ENCODE measurements at places on chromosomes 11 and 22.

DNA sequence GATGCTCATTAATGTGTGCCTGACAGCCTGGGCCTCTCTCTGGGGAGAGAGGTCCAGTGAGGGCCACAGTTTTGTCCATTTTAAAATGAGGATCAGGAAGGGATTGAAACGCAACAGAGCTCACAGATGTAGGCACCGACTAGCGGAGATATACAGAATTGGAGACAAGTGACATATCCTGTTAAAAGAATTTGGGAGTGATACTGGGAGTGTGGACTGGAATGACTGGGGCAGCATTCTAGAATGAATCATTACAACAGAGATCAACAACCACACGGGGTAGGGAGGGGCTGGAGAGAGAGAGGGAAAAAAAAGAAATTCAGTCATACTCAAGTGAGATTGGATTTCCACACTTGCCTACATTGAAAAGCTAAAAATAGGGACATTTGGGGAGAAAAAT lies 2.5 kb upstream of the NCAM1 start:
- DNase-seq: no peak

DNA sequence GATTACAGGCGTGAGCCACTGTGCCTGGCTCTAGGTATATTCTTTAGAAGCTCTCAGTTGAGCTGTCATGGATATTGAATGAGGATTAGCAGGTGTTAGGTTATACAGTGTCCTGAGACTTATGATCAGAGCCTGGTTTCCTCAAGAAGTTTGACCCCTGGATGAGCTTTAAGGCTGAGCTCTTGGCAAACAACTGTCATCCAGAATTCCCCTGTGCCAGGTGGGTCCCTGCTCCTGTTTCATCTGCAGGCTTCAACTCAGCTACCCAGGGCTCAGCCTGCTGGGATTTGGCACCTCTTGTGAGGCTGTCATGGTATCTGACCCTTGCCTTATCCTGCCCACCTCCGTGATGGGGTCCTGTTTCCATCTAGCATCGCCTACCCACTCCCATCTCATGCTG lies 24.3 kb downstream of the SERPINH1 start:
- DNase-seq: no peak

DNA sequence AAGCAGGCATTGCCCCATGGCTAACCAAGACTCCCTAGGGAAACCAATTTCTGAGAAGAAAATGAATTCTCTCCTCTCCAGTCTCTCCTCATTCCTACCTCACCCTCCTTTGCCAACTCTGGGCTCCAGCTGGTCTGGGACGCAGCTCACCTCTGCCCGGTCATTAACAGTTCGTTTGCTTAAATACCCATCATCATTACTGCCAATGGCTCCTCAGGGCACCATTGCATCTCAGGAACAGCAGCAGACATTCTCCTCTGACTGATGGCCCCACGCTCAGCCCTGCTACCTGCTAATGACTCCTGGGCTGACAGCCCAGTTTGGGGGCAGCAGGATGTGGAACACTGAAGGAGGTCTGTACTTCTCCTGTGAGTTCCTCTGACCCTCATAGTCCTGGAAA lies 462.0 kb downstream of the INSC start:
- DNase-seq: no peak

DNA sequence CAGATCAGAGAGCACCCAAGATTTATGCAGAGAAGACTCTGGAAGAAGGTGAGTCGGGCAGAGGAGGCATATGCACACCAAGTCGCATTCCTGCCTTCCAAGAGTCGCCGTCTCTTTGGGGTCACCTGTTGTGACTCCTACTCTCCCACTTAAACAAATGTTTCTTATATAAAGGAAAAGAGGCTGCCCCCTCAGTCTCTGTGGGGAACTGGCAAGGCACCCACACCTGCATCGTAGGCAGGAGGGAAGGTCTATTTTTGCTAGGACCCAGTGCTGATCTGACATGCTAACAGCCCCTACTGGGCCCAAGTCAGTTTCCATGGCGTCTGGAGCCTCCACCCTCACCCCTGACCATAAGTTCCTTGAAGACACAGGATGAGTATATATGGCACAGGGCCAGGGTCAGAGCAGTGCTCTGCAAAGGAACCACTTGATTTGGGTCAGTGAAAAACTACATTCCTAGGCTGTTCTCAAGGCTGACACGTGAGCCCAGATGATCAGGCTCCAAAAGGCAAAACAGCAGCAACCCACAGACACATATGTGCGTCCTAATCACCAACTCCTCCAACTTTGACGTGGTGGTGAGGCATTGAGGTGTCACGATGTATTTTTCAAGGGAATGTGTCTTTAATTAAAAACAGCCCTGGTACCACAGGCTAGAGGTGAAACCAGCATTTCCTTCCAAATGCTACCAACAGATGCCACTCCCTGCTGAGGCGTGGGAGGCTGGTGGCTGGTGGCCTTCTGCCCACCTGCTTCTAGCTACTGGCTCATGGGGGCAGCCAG lies 55.6 kb upstream of the CSNK2A3 start:
- no peak for DNase-seq

GRCh38 chr11:64970731-64971151 lies 1.2 kb downstream of the MAJIN start:
- no peak for DNase-seq

DNA sequence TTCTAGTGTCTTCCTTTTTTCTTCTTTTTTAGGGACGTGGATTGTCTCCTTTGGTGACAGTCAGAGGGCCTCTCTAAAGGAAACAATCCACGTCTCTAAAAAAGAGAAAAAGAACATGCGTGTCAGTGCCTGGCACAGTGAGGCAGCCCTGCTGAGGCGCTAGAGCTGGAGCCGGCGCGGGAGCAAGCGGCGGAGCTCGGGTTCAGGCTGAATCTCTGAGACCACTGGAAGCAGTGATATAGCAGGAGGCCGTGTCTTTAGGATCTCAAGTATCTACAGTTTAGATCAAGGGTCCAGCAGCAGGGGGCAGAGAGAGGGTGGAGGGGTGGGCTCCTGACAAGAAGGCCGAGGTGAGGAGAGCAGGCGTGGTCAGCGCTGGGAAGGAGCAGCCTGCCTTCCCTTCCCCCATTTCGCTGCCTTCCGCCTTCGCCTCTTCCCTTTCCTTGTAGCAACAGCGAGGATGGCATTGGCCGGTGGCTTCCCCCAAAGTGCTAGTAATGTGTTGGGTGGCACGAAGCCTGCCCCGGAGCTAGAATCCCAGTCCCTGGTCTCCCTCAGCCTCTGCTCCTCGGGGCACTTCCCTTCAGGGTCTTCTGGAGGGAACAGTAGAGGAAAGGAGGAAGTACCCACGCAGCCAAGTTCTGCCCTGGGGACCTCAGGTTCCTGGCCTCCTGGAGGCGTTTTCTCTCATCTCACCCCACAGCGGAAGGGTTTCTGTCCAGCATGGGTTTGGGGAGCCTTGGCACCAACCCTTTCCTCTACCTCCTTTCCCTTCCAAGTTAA lies 28.2 kb upstream of the RAB1B start:
- DNase-seq: no peak
